ENCODE measurements at places on chromosomes 3 and 15. TPM values are rescaled to one million over a fixed set of nuclear protein-coding genes. Genes with fewer than 3 reads are reported as not detected.

DNA sequence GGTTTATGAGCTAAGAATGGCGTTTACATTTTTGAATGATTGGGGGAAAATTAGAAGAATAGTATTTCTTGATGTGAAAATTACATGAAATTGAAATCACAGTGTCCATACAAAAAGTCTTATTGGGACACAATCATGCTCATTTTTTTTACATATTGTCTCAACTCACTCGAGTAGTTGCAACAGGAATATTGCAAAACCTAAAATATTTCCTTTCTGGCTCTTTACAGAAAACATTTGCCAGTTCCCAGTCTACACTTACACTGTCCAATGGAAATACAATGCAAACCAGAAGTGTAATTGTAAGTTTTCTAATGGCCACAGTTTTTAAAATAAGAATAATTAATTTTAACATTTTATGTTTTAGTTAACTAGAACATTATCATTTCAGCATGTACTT, 137.8 kb downstream of the SAMMSON start:
- no peak for DNase-seq

- no peak for DNase-seq
These were observed 145.0 kb downstream of the ATP10A start for GRCh38 chr15:25718169-25718536.

- no peak for DNase-seq
These were observed 224.0 kb downstream of the DPH6 start for GRCh38 chr15:35321926-35322325.

GRCh38 chr15:69703532-69704187, 251.0 kb downstream of the RPLP1 start:
- no peak for DNase-seq

DNA sequence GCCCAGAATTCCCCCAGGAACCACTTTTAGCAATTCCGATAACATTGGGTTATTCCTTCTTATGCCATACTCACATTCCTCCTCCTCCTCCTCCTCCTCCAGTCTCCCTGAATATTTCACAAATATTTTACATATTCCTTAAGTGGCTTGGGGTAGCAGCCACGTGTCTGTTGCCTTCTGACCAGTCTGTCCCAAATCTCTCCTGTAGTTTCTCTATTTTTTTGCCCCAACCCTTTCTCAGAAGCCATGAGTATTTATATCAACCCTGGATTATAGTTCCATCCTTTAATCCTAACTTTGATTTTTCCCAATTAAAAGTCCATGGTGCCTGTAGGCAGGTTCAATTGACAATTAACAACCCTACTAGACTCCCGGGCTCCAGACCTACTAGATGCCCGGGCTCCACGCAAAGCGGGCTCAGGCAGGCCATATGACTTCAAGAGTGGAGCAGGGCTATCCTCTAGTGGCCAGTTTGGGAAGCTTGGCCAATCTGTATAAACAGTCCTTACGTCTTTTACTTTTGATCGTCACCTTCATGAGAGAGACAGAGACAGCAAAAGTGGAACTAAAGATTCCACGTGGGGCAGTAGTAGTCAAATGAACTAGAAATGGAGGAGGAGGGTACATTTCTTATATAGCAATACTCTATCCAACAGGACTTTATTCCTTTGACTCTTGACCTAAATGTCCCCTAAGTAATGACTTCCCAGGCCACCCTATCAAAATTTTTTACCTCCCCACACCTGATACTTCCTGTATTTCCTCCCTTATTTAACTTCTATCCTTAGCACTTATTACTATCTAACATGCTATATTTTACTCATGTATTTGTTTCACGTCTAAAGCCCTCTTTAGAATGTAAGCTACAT, 69.7 kb downstream of the USF3 start:
- no peak for DNase-seq

- peak; percentile 38 for DNase-seq
These were observed 400.2 kb upstream of the TBL1XR1 start for GRCh38 chr3:177597311-177598096.

- DNase-seq: no peak
These were observed 59.9 kb upstream of the LRTM1 start for GRCh38 chr3:54987719-54988118.

- DNase-seq: no peak
These were observed 575.4 kb upstream of the ALCAM start for GRCh38 chr3:104791331-104791730.

GRCh38 chr3:190073264-190074008, 47.3 kb downstream of the P3H2 start:
- peak; percentile 79 for DNase-seq

DNA sequence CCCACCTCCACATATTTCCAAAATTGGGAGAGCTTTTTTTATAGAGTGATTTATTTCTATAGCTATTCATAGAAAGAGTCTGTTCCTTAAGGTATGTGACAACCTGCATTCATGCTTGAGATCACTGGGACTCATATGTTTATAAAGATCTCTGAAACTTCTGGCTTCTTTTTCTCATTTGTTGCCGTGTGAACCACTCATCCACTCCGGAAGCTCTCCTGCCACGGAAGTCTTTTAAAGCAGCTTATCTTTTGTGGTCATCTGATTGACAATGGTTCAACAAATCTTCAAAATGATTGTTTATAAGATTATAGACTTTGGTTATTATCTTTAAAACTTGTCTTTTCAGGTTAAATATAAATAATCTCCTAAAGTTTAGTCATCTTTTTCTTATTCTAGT, 260.5 kb downstream of the C3orf38 start:
- no peak for DNase-seq

DNA sequence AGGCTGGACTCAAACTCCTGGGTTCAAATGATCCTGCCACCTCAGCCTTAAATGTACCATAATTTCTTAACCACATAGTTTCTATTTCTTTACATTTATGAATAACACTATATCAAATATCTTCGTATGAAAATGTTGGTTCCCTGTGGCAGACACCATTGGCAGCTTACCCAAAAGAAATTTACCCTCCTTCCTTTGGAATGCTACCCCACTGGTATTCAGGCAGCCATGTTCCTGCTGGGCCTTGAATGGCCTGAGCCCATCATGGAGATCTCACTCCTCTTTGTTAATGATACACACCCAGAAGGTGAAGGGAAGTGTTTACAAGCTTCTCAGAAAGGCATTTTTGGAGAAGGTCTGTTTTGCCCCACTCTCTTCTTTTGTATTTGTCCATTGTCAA, 94.3 kb upstream of the RNF7 start:
- DNase-seq: no peak

- DNase-seq: no peak
These were observed 73.1 kb downstream of the USF3 start for GRCh38 chr3:113623324-113623723.

DNA sequence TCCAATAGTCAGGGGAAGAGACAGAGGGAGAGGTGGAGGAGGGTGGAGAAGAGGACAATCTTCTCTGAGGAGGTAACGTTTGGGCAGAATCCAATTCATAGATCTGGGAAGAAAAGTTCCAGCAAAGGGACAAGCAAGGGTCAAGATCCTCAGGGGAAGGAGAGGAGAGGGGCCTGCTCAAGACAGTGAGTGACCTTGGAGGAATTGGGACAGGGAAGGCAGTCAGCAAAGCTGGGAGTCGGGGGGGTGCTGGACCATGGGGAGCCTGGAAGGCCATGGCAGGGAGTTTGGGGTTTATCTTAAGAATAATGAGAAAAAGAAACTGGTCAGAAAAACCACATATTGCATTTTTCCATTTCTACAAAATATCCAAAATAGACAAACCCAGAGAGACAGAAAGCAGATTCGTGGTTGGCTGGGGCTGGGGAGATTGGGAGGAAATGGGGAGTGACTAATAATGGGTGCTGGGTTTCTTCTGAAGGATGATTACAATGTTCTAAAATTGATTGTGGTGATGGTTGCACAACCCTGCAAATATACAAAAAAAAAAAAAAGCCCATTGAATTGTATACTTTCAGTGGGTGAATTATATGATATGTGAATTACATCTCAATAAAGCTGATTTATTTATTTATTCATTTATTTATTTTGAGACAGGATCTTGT, 19.6 kb upstream of the SRP14 start:
- DNase-seq: no peak

The SEC22C gene
- total RNA-seq: 63.8 TPM

The PTPRG gene
- 25.7 TPM for total RNA-seq

The MAGI1 gene
- 15.4 TPM for total RNA-seq

The CA12 gene
- 4.3 TPM for total RNA-seq

The STAB1 gene
- total RNA-seq: 1.1 TPM

The OR5K2 gene
- not detected for total RNA-seq

The SSUH2 gene
- total RNA-seq: not detected

The MED12L gene
- 1.3 TPM for total RNA-seq

The KBTBD8 gene
- 0.89 TPM for total RNA-seq

The SLC9A9 gene
- 3.0 TPM for total RNA-seq

Data from kidney epithelial cell (primary cell).